ENCODE measurements at places on chromosomes 7 and 10. TPM values are rescaled to one million over a fixed set of nuclear protein-coding genes. Genes with fewer than 3 reads are reported as not detected.

HOXA11 gene
- total RNA-seq: not detected

GRCh38 chr7:79714081-79714480 is 260.6 kb upstream of the MAGI2 start:
- DNase-seq: no peak

DNA sequence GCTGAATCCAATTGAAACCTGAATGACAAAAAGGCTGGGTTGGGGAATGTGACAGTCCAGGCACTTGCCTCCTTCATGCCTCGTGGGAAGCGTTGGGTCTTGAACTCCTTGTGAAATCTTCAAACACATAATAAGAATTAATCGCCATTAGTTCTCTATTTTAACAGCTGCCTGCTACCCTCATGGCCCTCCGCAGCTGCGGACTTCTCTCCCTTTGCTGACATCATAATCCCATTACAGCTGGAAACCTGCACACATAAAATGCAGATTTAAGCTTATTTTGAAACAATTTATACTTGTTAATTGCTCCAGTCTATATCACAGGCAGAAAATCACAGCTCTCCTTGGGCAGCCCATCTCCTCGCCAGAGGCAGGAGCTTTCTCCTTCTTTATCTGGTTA is 403.0 kb upstream of the MKI67 start:
- no peak for DNase-seq

SLC16A9 gene
- total RNA-seq: 0.61 TPM

SLC25A40 gene
- 25.7 TPM for total RNA-seq

GRCh38 chr10:122281018-122281626 is 10.0 kb downstream of the BTBD16 start:
- no peak for DNase-seq

CAV2 gene
- 215 TPM for total RNA-seq

DNA sequence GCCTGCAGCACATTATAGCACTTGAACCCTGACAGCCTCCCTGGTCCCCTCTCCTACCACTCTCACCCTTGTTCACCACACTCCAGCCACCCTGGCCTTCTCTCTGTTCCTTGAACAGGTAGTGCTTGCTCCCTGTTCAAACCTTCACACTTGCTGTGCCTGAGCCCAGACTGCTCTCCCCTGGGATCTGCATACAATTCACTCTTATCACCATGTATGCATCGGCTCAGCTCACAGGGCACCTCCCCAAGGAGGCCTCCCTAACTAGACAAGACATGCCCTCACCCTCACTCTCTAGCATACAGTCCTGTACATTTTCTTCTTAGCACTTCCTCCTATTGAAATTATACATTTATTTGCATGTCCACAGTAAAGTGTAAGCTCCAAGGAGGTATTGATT is 59.3 kb downstream of the FAM13C start:
- no peak for DNase-seq

GATAD1 gene
- total RNA-seq: 18.1 TPM

GRCh38 chr10:28054228-28054860 is 55.5 kb upstream of the ODAD2 start:
- DNase-seq: no peak

GRCh38 chr10:6491841-6492609 is 88.1 kb downstream of the PRKCQ start:
- no peak for DNase-seq

GRCh38 chr10:75425291-75426079 is 5.9 kb upstream of the LRMDA start:
- DNase-seq: no peak

GRCh38 chr7:143346018-143346417 is 16.5 kb downstream of the FAM131B start:
- DNase-seq: no peak

TDRD1 gene
- total RNA-seq: 0.74 TPM

SPDYE6 gene
- not detected for total RNA-seq

IL6 gene
- total RNA-seq: 0.88 TPM

- no peak for DNase-seq
Measured at GRCh38 chr10:29392376-29393021, 103.6 kb downstream of the LYZL1 start.

DNA sequence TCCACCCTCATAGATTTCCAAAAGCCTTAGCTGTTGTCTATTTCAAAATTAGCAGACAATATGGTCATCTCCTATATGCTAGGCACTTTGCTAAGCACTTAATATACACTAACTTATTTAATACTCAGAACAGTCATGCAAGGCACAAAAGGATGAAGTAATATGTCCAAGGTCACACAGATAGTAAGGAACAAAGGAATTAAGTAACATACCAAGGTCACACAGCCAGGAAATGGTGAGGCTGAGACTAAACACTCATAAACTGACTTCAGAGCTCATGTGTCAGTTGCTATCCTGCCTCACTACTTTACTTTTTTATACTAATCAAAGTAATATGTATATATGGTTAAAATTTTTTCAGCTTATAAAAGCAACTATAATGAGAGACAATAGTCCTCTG is 23.6 kb upstream of the HIBADH start:
- no peak for DNase-seq

DNA sequence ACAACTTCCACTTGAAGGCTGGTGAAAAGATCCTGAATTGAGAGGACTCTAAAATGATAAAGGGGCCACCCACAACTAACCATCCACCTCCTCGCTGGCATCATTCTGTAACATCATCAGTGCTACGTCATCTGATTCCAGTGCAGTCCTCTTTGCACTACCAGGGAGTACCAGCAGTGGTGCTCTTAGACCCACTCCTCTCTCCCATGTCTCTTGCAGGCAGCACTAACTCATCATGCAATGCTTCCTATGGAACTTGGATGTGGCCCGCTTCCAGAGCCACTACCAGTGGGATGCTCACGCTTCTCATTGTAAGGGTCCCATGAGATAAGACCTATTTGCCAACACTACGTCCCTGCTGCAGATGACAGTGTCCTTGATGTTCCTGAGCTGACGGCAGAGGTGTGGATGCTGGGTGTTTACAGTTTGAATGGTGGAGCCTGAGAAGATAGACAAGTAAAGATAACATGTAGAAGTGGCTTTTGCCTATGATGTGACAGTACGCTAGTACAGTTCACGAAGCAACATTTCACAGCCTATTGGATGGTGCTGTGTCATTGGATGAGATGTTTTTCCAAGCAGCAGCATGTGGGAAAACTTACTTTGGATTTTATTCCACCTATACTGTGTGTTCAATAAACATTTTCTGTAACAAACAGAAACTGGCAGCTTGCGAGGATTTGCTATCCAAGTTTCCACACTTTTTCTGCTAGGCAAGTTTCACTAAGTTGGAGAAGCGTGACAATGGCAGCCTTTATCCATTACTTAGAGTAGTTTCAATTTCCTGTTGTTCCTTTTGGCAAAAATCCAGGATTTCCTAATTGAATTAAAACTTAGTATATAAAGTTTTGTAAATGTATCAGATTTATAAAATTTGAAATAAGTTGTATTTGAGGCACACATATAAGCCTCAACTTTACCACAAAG is 35.8 kb upstream of the COBL start:
- no peak for DNase-seq

- DNase-seq: no peak
Measured at GRCh38 chr7:47485640-47486435, 96.1 kb downstream of the TNS3 start.

DNA sequence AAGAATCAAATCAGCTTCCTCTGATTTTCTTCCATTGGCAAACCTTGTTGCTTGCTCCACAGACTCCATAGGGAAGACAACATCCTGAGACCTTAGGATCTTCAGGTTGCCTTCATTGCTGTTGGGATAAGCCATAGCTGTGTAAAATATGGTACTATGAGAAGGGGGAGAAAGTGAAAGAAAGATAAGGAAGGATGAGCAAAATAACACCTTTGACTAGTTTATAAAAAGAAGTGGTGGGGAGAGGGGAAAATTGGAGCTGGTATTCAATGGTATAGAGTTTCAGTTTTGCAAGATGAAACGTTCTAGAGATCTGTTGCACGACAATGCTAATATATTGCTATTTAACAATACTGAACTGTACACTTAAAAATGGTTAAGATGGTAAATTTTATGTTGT is 180.4 kb upstream of the PHYHIPL start:
- DNase-seq: no peak

LIPK gene
- total RNA-seq: not detected

DNA sequence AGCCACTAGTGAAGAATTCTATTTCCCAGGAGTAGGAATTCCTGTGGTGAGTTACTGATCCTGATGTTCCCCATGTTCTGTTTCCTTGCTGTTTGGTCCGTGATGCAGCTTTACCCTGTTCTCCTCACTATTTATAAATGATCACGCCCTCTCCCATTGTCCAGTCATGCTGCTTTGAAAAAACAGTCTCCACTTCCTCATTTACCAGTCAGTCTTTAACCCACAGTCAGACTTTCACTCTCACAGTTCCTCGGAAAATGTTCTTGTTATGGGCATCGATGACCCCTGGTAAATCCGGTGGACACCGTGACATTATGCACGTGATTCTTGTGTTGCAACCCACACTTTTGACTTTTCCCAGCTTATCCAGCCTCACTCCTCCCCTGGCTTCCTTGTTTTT is 14.4 kb downstream of the SCIN start:
- DNase-seq: no peak

- DNase-seq: peak; percentile 51
Measured at GRCh38 chr10:100007231-100008141, 2.3 kb downstream of the DNMBP start.

- no peak for DNase-seq
Measured at GRCh38 chr10:7460006-7460405, 49.2 kb upstream of the SFMBT2 start.

GRCh38 chr7:108604307-108605077 is 34.8 kb downstream of the DNAJB9 start:
- DNase-seq: no peak

DNA sequence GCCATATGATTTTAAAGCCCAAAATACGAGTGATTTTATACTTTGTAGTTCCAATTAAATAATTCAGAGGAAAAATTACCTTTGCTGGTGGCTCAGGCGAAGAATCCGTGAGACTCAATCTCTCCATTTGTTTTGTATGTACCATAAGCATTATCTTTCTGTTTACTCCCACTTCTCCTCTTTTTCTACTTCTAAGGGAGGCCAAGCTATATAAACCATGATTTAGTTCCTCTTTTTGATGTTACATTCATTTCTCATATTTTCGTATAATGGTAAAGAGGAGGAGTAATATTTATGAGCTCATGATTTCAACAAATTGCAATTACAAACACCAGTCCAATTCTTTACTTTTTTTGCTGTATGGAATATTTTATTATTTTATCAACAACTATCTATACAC is 50.6 kb upstream of the TES start:
- DNase-seq: no peak

- no peak for DNase-seq
Measured at GRCh38 chr7:149598721-149599308, 101.2 kb upstream of the ZNF746 start.

DNA sequence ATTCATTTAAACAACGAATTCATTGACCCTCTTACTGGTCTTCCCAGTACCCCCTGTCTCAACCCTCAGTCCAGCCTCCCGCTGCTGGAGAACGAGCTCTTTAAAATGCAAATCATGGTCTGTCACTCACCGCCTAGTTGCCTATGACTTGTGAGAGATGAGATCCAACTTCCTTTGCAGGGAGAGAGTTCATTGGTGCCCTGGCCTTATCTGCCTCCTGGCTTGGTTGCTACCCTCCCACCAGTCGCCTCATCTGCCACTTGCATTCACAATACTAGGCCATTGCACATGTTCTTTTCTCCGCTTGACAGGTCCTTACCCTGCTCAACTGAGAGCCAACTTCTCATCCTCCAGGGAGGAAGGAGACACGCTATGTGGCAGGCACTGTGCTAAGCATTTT is 54.0 kb upstream of the MXI1 start:
- DNase-seq: no peak

DNA sequence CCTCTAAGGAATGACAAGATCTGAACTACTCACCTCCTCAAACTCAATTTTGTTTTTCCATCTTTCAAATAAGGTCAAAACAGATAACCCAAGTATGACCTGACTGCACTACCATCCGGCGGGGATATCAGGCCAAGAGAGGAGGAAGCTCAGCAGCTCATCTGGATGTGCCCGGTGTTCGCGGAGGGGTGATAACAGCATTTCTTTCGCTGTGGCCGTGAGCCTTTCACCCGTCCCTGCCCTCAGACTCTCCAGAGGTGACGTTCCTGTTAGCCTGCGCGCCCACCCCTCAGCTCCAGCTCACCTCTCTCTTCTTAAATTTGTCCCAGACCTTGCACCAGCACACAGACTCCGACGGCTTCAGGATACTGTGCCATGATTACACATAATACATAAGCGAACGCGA is 526 bp downstream of the ZNF248 start:
- peak; percentile 51 for DNase-seq

COL26A1 gene
- total RNA-seq: not detected

GRCh38 chr7:74052628-74053027 is 24.7 kb downstream of the ELN start:
- no peak for DNase-seq

DKK1 gene
- total RNA-seq: not detected

XRCC2 gene
- total RNA-seq: 0.82 TPM

GRCh38 chr7:38428041-38428440 is 154.6 kb upstream of the TARP start:
- DNase-seq: peak; percentile 63

CCL24 gene
- not detected for total RNA-seq

- DNase-seq: no peak
Measured at GRCh38 chr10:50604809-50605208, 18.9 kb downstream of the SGMS1 start.

KCNK18 gene
- not detected for total RNA-seq

PLEKHS1 gene
- total RNA-seq: not detected

DNA sequence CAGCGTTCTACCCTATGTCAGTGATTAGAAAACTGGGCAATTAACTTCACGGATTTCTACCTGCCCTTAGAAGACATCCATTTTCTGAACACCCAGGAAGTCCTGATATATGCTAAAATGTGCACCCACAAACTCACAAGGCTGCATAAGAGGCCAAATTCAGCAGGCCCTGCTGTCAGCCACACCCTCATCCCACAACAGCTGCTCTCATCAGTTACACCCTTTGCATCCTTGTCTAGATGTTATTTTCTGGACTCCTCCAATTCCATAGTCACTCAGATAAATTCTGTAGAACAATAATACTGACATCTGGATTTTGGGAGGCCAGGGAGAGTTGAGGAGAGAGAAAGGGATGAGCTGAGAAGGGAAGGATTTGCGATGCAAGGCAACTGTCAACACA is 208.9 kb downstream of the TAX1BP1 start:
- no peak for DNase-seq

ASZ1 gene
- not detected for total RNA-seq

DNA sequence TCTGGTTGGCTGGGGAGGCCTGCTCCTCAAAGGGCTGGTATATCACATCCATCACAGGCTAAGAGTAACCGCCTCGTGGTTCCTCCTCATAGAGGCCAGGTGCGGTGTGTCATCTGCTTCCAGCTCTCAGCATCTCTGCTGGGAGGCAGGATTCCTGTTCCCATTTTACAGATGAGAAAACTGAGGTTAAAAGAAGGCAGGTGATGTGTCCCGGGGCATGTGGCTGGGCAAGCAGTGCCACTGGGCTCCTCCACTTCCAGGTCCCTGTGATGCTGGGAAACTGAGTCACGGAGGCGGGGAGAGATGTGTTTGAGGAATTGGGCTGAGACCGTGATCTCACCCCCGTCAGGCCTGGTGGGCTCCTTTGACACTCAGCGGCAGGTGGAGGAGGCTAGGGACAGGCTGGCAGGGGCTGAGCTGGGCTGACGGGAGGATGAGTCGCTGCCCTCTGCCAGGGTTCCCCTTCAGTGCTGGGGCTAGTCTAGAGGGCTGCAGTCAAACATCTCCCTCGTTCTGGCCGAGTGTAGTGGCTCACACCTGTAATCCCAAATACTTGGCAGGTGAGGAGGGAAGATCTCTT is 9.4 kb downstream of the ARPC1B start:
- no peak for DNase-seq

GRCh38 chr7:99123571-99124033 is 20.3 kb downstream of the SMURF1 start:
- no peak for DNase-seq
